ENCODE measurements at places on chromosomes 16 and 17.

- DNase-seq: no peak
Measured at GRCh38 chr16:65689726-65690125, 567.9 kb upstream of the CDH11 start.

DNA sequence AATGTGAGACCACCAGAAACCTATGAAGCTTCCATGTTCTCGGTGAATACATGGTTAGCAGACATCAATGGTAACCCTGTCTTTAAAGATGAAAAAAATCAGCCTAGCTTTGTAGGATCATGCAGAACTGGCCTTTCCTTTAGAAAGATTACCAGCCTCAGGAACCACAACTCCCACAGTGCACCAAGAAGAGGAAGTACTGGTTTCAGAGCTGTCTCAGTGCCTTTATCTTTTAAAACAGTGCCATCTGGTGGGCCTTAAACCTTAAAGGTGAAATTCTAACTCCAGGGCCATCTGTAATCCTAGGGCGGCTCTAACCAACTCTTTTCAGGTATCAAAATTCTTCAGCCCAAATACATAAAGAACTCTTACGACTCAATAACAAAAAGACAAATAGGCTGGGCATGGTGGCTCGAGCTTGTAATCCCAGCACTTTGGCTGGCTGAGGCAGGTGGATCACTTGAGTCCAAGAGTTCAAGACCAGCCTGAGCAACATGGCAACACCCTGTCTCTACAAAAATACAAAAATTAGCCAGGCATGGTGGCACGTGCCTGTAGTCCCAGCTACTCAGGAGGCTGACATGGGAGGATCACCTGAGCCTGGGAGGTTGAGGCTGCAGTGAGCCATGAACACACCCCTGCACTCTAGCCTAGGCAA is 5.4 kb downstream of the ATPAF2 start:
- no peak for DNase-seq

- DNase-seq: no peak
Measured at GRCh38 chr16:9102379-9102778, 10.9 kb downstream of the HAPSTR1 start.

- DNase-seq: no peak
Measured at GRCh38 chr17:34579017-34579946, at the start of gene TMEM132E. TSS of gene TMEM132E (plus strand) at chr17:34579582. CDS start at chr17:34581077, 1,495 bp downstream.

GRCh38 chr16:19704321-19705145 is 13.5 kb downstream of the KNOP1 start:
- DNase-seq: no peak

- no peak for DNase-seq
Measured at GRCh38 chr17:74206332-74206818, 2.9 kb downstream of the RPL38 start.

DNA sequence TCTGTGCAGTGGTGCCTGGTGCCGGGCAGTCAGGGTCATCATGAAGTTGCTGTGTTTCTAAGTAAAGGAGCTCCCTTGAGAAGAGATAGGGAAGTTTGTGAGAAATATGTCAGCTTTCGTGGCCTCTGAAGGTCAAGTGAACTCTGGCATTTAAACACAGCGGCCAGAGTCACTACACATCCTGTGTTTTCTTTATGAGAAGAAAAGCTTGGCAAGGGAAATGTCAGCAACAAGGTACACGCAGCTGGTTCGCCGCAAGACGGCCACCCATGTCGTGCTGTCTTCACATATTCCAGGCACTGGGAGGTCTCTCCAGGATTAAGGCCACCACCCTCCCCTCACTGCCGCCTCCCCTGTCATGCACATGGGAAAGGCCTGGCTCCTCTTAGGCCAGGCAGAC is 33.2 kb upstream of the PEMT start:
- DNase-seq: no peak

DNA sequence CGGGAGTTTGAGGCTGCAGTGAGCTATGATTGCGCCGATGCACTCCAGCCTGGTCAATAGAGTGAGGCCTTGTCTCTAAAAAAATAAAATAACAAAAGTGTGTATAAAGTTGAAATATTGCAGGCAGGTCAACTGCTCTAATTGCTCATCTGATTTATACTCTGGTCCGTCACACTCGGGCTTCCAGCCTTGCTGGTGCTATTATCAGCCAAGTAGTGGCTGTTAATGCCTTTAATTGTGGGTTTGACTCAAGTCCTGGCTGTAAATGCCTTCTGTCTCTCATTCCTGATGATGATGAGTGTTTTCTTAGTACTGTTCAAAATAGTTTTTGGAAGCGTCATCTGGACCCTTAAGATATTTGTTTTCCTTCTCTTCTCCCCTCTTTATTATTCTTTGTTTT is 18.4 kb downstream of the SYT17 start:
- no peak for DNase-seq
